ENCODE measurements at places on chromosomes 5 and 9.

DNA sequence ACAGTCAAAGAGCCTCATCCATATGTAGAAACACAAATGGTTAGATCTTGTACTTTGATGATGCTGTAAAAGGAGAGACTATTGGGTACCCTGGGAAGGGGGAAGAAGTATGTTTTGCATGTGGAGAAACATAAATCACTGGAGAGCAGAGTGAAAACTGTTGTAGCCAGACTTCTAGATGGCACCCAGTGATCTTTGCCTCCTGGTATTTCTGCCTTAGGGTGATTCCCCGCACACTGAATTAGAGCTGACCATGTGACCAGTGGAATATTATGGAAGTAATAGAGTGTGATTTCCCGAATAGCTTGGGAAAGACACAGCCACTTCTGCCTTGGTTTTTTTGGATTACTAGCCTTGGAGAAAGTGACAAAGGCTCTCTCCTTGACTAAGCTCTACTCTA, 174.3 kb downstream of the LPAR1 start:
- DNase-seq, result no peak

DNA sequence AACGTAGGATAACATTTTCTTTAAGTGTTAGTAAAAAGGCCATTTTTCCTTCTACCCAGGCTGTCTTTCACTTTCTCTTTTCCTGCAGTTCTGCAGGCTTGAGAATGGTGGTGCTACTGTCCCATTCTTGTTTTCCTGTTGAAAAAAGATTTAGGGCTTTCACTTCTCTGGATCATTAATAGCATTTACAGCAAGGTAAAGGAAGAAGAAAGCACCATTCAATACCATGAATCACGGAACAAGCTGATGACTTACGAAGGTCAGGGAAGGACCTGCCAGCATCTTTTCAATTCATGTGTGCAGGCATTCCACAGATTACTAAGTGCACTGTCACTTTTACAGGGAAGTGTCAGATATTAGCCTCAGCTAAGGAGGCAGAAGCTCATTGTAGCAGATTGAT, 292.8 kb downstream of the YTHDC2 start:
- DNase-seq, result peak; percentile 3

DNA sequence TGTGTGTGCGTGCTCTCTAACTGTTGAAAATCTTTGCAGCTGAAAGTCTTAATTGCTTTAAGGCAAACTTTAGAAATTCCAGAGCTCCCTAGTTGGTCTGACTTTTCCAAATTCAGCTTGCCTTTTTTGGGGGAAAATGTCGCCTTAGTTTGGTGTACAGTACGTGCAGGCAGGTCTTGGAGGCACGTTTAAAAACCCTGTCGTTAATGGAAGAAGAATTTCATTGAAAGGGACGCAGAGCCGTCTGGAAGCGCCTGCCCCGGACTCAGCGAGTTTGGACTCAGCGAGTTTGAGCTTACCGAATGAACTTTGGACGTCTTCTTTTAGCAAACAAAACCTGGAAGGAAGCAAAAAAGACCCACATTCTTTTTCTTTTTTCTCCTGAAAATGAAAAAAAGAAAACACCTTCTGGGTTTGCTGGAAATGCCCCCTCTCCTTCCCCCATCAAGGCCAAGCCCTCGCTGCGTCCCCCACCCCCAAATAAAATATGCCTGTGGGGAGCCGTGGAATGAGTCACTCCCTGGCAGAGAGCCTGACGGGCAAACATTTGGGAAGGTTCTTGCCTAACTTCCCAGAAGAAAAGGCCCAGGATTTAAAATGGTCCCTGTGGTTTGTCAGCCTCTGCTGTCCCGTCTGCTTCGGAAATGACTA, 1.5 kb downstream of the NEK6 start:
- peak; percentile 88 for DNase-seq

GRCh38 chr9:106864373-106865143, 1.6 kb downstream of the ZNF462 start:
- DNase-seq, result peak; percentile 46

- no peak for DNase-seq
Observed at GRCh38 chr9:114346146-114346545, 16.5 kb downstream of the ORM2 start.

DNA sequence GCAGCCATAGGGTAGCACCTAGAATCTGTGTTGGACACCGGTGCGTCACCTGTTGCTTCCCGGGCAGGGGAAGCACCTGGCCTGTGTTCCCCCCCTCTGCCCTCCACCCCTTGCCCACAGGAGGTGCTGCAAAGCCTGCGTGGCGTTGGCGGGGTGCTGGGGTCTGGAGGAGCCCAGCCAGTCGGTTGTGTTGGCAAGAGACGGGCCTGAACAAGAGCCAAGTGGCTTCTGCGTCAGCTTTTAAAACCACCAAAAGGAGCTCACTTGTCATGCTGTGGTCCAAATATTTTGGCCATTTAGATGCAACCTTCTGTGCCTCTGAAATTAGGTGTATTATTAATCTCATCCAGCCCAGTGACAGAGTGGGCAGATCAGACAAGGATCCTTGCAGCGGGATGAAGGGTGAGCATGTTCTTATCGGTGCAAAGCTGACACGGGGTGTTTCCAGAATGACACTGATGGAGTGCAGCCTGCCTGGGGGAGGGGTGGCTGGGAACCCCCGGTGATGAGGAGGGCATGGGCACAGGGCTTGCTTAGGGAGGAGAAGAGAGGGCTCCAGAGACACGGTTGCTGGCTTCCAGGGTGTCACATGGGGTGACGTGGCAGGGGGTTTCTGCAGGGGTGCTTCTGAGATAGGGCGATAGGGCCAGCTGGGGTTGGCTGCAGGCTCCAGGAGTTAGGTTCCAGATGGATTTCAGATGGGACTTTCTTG, 9.7 kb upstream of the RXRA start:
- no peak for DNase-seq

DNA sequence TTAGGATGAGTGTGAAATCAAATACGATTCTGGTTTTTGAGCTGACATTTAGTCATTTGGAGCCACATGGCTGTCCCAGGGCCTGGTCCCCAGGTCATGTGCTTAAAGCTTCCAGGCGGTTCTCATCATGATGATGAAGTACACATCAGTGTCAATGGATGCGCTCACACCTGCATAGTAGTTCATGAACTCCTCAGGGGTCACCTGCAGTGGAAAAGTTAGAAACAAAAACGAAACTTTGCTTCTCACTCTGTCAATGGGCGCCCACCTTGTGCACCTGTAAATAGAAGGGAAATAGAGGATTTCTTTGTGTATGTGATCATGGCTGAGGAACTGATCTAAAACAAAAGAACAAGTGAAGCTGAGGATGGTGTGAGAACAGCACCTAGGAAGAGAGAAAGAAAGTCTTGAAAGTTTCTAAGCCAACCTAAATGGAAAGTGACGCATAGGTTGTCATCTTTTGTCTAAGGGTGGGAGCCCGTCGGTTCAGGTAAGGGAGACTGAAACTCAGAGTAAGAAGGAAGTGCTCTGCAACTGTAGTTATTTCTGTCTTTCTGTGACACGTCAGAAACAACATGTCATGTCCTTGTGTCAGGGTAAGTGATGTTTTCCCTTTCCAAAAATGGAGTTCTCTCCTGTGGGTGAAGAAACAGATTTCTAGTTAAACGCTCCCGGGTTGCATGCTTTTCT, 33.8 kb downstream of the CAPSL start:
- DNase-seq, result no peak

GRCh38 chr5:96936431-96937320, 796 bp downstream of the LNPEP start:
- peak; percentile 20 for DNase-seq

- peak; percentile 95 for DNase-seq
Observed at GRCh38 chr5:16492398-16493140, 27.0 kb upstream of the ZNF622 start.

GRCh38 chr5:37668524-37669047, 171.3 kb downstream of the GDNF start:
- DNase-seq, result peak; percentile 99

- no peak for DNase-seq
Observed at GRCh38 chr5:81989204-81989603, 17.4 kb downstream of the ATG10 start.

- DNase-seq, result no peak
Observed at GRCh38 chr5:78429332-78429980, 69.0 kb downstream of the SCAMP1 start.

DNA sequence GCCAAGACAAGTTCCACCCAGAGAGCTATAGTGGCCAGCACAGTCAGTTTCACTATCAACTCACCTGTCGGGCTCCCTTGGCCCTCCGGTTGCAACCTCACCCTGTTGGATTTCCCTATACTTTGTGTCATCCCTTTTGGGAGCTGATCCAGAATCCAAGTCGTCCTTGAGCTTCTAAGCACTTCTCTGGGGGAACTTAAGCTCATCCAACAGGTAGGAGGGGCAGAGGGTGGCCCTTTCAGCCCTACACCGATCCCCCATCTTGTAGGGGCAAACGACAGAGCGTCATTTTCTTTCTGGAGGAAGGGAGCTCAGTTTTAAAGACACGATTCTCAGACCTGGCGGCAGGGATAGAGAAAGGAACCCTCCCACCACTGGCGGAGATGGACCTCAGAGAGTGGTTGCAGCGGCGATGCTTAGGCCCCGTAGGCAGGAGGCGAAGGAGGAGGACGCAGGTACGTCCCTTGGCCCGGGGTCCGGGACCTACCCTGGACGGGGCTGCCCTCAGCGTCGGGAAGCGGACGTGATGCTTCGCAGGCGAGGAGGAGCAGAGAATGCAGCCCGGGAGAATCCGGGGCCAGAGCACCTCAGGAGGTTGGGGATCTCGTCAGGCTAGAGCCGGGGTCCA, 519 bp downstream of the ZER1 start:
- DNase-seq, result peak; percentile 6

DNA sequence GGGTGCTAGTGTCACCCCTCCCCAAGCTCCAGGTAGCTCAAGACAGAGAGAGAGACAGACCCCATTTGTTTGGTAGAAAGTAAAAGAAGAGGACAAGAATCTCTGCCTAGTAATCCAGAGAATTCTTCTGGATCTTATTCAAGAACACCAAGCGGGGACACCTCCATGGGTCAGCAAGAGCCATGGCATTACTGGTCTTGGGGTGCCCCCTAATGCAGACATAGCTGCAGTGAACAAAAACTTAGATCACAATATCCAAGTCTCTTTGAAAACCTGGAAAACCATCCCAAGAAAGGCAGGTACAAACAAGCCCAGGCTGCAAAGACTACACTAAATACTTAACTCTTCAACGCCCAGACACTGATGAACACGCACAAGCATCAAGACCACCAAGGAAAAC, 29.9 kb upstream of the PDE4D start:
- DNase-seq, result peak; percentile 62

DNA sequence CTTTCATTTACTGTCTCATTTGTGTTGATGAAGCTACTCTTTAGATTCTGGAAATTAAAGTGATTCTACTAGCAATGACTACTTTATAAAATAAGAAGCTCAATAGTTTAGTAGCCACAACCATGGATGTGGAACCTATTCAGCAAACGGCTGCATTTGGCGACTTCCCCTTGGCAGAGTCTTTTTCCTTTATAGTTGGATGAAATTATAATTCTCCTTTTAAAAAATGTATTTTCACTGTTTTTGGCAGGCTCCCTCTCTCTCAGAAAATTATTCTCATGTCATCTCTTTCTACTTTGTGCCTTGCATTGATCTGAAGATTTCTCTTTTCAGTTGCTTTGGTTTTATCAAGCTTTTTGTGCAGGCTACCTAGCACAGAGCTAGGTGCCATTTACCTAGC, 50.6 kb upstream of the KCNN2 start:
- DNase-seq, result no peak

- no peak for DNase-seq
Observed at GRCh38 chr9:1522219-1522767, 472.1 kb downstream of the DMRT2 start.

GRCh38 chr5:168826246-168826725, 247.1 kb upstream of the PANK3 start:
- no peak for DNase-seq

GRCh38 chr9:5326893-5327548, 12.7 kb downstream of the RLN1 start:
- no peak for DNase-seq

All from HCEC 1CT (cell line).